ENCODE measurements at places on chromosomes 12 and 14.

GRCh38 chr12:28040246-28040645 lies 67.7 kb upstream of the PTHLH start:
- no peak for DNase-seq

DNA sequence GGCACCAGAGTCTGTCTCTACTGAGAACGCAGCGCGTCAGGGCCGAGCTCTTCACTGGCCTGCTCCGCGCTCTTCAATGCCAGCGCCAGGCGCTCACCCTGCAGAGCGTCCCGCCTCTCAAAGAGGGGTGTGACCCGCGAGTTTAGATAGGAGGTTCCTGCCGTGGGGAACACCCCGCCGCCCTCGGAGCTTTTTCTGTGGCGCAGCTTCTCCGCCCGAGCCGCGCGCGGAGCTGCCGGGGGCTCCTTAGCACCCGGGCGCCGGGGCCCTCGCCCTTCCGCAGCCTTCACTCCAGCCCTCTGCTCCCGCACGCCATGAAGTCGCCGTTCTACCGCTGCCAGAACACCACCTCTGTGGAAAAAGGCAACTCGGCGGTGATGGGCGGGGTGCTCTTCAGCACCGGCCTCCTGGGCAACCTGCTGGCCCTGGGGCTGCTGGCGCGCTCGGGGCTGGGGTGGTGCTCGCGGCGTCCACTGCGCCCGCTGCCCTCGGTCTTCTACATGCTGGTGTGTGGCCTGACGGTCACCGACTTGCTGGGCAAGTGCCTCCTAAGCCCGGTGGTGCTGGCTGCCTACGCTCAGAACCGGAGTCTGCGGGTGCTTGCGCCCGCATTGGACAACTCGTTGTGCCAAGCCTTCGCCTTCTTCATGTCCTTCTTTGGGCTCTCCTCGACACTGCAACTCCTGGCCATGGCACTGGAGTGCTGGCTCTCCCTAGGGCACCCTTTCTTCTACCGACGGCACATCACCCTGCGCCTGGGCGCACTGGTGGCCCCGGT lies at the start of gene PTGDR:
PTGDR (plus strand) TSS at position 198 of the 778 bp plus-strand sequence; CDS start at position 315, 117 bp downstream.
- DNase-seq: peak; percentile 46

DNA sequence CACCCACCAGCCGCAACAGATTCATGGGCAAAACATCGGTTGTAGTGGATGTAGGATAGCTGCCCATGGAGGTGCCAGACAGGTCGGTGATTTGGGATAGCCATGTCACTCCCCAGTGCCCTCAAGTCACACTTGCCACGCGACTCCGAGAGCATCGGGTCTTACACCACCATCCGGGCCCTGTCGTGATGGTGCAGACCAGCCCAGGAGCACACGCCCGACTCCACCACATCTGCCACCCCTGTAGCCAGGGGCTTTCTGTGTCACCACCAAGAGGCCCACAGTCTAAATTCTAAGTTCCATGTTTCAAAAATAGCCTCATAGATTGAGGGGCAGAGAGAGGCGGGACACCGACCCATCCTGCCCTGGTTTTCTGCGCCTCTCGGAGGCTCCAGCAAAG lies 18.0 kb downstream of the FOXN4 start:
- DNase-seq: no peak

DNA sequence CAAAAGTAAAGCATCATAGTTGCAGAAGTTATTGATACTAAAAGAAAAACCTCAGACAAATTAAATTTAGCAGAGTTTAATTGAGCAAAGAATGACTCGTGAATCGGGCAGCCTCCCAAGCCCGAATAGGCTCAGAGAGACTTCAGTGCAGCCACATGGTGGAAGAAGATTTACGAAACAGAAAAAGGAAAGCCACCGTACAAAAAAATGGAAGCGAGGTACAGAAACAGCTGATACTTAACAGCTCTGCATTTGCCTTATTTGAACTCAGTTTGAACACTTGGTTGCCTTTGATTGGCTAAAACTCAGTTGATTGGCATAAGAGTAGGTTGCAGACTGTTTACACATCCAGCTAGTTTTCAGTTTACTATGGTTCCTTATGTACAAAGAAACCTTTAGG lies 12.9 kb downstream of the TTC9 start:
- DNase-seq: no peak

- no peak for DNase-seq
Measured at GRCh38 chr14:22545842-22546721, 42.9 kb downstream of the DAD1 start.

DNA sequence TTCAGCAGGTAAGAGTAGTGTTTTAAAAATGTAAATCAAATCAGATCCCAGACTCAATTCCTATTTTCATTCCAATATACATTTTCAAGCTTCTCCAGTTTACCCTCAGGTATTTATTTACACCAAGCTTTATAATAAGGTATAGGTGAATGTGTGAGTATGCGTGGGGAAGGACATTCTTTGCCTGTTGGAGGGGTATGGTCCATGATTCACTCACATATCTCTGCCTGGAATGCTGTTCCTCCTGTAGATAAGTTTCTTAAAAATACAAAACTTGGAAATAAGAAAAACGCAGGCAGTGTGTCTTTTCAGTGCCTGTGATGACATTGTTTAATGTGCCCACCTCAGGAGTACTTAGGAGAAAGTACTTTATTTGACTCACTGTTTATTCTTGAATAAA lies 118.6 kb downstream of the CCDC91 start:
- DNase-seq: no peak

- peak; percentile 66 for DNase-seq
Measured at GRCh38 chr12:107912421-107913004, 138.0 kb downstream of the ASCL4 start.

DNA sequence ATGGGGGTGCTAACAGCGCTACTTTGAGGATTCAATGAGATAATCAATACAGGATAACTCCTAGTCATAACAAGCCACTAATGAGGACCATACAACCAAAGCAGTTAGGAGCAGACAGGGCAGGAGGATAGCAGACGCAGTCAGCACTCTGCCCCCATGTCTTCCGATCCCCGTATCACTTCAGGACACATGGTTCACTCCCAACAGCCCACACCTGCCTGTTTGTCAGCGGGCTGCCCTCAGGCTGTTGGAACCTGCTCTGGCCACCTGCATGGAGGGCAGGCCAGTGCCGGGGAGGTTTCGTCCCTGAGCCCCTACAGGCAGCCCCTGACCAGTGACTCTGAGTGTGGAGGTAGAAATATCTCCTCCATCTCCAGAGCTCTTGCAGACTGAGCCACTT lies 37.1 kb upstream of the LTBP2 start:
- DNase-seq: no peak

All from stimulated activated effector memory CD8-positive, alpha-beta T cell treated with anti-CD3 and anti-CD28 coated beads, Interleukin-12 subunit alpha, Interleukin-12 subunit beta, amount 100 ng/mL, for 72 hours (primary cell).